PC-9 (cell line): ENCODE measurements at places on chromosomes 2 and 18. TPM values are rescaled to one million over a fixed set of nuclear protein-coding genes. Genes with fewer than 3 reads are reported as not detected.

ECEL1 gene
- total RNA-seq = not detected in 2 replicates

SPEG gene
- total RNA-seq = 46.8 and 55.8 TPM in 2 replicates

TGFA gene
- total RNA-seq = 27.7 and 36.4 TPM in 2 replicates

REG1B gene
- total RNA-seq = not detected in 2 replicates

TBC1D8 gene
- total RNA-seq = 25.2 and 25.3 TPM in 2 replicates

FAM110C gene
- 20.8 and 21.1 TPM in 2 replicates for total RNA-seq

GKN2 gene
- total RNA-seq = not detected in 2 replicates

ANKRD62 gene
- 0.20 TPM in 1 of 2 replicates, not detected in the other for total RNA-seq

PRKAG3 gene
- not detected in 2 replicates for total RNA-seq

PTH2R gene
- total RNA-seq = not detected in 2 replicates

VRK2 gene
- total RNA-seq = 32.7 and 42.8 TPM in 2 replicates

ATL2 gene
- 66.4 and 75.3 TPM in 2 replicates for total RNA-seq

CRYBA2 gene
- not detected in 2 replicates for total RNA-seq

CELF4 gene
- total RNA-seq = 1.2 and 1.9 TPM in 2 replicates

ITGA4 gene
- 0.15 and 0.35 TPM in 2 replicates for total RNA-seq

TXNDC2 gene
- 0.11 TPM in 1 of 2 replicates, not detected in the other for total RNA-seq

TMEM17 gene
- total RNA-seq = 7.6 and 11.0 TPM in 2 replicates

CHRND gene
- total RNA-seq = not detected in 2 replicates

ANKRD53 gene
- total RNA-seq = not detected in 2 replicates

FER1L5 gene
- total RNA-seq = 0.09 TPM in 1 of 2 replicates, not detected in the other

ITPRID2 gene
- 368 and 419 TPM in 2 replicates for total RNA-seq

MALL gene
- total RNA-seq = 28.1 and 32.4 TPM in 2 replicates

UGT1A4 gene
- total RNA-seq = 73.6 and 93.0 TPM in 2 replicates

GPR39 gene
- total RNA-seq = 14.1 and 20.9 TPM in 2 replicates

HOXD13 gene
- total RNA-seq = not detected in 2 replicates

NT5C1B gene
- total RNA-seq = not detected in 2 replicates

DNAH7 gene
- 2.2 and 3.8 TPM in 2 replicates for total RNA-seq

ALPI gene
- total RNA-seq = not detected in 2 replicates

SLC39A6 gene
- 14.8 and 20.3 TPM in 2 replicates for total RNA-seq

C2orf81 gene
- total RNA-seq = 9.8 and 12.0 TPM in 2 replicates

SEMA4C gene
- total RNA-seq = 52.8 and 60.5 TPM in 2 replicates

VWA3B gene
- not detected in 2 replicates for total RNA-seq

EMILIN2 gene
- total RNA-seq = 0.07 TPM in 1 of 2 replicates, not detected in the other

ALLC gene
- total RNA-seq = not detected in 2 replicates

NOL4 gene
- total RNA-seq = not detected in 2 replicates

QPCT gene
- 2.6 and 3.0 TPM in 2 replicates for total RNA-seq

SPC25 gene
- total RNA-seq = 20.0 and 20.7 TPM in 2 replicates

CROCC2 gene
- total RNA-seq = not detected in 2 replicates

KIAA2012 gene
- not detected in 2 replicates for total RNA-seq

ZAP70 gene
- not detected in 2 replicates for total RNA-seq

MCFD2 gene
- 127 and 163 TPM in 2 replicates for total RNA-seq

METTL4 gene
- 21.8 and 23.9 TPM in 2 replicates for total RNA-seq

COL4A4 gene
- total RNA-seq = 5.6 and 6.0 TPM in 2 replicates

SH3RF3 gene
- 4.9 and 6.1 TPM in 2 replicates for total RNA-seq

OSR1 gene
- 6.4 and 6.9 TPM in 2 replicates for total RNA-seq

FAM210A gene
- 27.3 and 29.3 TPM in 2 replicates for total RNA-seq

CHRNG gene
- total RNA-seq = not detected in 2 replicates

HTR2B gene
- not detected in 2 replicates for total RNA-seq
